ENCODE measurements at places on chromosomes 3 and 15.

DNA sequence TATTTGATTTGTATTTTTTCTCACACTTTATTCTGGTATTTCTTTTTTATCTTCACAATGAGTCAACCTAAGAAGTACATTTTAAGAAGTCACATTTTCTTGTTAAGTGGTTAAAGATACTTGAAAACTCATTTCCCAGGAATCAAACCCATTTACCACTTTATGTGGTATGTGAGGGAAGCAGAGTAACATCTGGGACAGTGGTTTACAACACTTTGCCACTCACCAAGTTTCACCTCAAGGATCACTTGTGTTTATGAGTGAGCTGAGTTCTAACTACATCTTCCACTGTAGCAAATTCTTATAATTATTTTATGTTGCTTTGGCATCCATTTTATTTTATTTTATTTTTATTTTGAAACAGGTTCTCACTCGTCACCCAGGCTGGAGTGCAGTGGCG is 53.8 kb downstream of the IGSF11 start:
- no peak for DNase-seq

- DNase-seq, result no peak
Measured at GRCh38 chr3:195151402-195151801, 119.6 kb downstream of the XXYLT1 start.

DNA sequence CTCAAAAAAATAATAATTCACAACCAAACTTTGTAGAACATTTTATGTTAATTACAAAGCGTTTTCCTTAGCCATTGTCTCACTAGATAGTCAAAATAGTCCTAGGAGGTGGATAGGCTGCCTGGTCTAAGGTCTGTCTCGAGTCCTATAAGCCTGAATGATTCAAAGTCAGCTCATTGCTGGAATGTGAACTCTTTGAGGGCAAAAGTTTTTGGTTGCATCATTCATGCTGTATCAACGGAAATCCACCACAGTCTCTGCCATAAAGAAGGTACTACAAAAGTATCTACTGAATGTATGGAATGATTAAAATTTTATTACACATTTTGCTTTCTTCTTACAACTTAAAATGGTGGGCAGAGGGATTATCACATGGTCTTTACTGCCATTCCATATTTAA is 387.3 kb upstream of the RARB start:
- DNase-seq, result no peak

DNA sequence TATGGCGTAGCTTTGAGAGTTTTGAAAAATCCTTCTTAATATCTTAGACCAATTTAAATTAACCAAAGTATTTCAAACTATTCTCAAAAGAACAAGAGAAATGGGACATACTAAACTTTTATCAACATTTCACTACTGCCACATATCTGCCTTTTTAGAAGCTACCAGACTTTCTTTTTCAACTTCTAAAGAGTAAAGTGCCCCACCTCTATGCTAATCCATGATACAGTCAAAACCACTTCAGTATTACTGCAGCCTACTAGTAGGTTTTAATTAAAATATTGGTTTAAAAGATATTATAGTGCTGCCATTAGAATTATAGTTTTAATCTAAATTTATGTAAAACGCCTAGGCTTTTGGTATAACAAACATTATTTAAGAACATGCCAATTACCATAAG is 15.1 kb downstream of the HERC1 start:
- no peak for DNase-seq

- DNase-seq, result no peak
Measured at GRCh38 chr3:122774564-122774963, 19.1 kb downstream of the HSPBAP1 start.

DNA sequence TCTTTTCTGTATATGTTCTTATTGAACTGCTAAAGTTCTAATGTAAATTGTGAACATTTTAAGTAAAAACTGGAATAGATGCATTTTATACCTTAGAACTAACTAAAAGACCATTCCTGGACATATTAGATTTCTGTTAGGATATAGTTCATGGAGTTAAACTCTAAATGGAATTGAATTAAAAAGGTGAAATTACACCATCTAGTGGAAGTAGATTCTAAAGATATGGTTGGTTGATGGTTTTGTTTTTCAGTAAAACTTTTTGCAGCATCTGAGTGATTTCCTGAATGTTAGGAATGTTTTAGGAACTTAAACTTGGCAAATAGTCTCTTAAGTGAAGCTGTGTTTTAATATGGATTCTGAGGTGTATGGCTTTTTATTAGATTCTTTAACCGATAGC is 96.8 kb downstream of the SLMAP start:
- DNase-seq, result no peak

GRCh38 chr3:102036017-102036416 is 186.7 kb downstream of the NFKBIZ start:
- no peak for DNase-seq

DNA sequence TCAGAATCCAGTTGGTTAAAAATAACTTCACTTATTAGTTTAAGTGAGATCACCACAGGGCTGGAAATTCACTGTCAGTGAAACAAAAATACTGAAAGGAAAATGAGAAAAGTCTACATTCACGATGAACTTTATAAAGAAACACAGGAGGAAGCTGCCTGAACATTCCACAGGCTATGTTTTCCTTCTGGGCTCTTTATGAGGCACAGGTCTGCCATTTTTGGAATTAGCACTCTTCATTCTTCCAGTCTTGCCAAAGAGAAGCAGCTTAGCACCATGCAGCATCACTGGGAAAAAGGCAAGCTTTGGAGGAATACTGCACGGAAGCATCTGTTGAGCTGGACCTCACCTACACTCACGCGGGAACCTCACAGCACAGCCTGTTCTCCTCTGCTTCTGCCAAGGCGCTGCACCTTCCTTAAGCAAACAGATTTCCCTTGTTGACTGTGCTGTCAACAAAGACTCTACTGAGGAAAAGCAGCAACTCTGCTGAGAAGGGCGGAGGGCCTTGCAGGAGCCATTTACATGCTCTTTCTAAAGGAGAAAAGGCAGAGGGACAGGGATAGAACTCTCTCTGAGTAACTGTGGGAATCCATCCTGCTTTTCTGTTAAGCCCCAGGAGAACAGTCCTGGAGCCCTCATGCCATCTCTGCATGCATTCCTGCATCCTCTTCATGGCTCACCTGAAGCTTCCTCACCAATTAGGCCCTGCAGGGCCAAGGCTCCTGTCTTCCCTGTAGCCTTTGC is 15.7 kb downstream of the SUSD5 start:
- no peak for DNase-seq

DNA sequence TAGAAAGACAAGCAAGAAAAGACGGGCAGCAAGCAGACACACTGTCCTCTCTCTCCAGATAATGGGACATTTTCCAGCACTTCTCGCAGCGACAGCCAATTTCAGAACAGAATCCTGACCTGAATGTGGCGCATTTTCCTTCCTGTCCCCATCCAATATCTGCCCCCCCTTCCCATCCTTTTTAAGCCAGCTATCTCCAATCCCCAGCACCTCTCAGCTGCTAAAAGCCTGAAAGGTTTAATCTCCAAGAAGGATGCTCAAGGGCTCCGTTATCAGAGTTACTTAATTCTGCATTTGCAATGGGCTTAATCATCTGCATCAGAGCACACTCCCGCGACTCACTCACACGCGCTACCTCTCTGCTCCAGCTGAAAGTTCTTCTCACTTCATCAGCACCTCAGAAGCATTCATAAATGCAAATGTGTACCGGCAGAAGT is 50.5 kb downstream of the SRGAP3 start:
- no peak for DNase-seq

DNA sequence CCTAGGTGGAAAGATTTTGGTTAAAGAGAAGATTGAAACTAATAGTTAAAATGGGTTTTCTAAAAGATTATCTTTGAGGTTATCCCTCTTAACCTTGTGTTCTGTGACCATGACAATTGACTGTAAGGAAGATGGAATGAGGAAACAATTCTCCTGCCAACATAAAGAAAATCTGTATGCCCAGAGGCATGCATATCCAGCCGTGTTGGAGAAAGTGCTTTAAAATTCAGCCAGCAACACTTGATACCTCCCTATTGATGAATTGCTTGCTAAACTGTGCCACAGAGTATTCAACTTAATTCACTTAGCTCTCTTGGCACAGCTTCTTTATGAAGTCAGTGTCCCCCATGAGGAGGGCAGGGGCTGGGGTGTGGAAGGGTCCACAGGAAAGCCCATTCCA is 203.5 kb downstream of the UBE2E2 start:
- DNase-seq, result no peak

GRCh38 chr3:193589616-193590015 is 3.4 kb upstream of the OPA1 start:
- no peak for DNase-seq

- no peak for DNase-seq
Measured at GRCh38 chr3:136676009-136676408, 76.2 kb downstream of the STAG1 start.

DNA sequence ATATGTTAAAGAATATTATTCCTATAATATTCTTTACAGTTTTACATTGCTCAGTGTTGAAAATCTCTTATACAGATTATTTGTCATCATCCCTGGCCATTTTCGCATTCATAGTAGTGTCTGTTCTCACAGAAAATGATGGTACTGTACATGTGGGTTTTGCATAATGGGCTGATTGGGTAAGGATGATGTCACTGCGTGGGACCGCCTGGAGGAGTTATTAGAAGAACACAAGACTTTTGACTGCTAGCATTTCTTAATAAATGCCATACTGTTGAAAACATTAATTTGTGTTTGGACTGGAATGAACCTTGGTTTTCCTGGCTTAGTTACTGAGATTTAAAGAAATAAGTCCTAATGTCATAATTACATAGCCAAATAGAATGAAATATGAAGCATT is 20.3 kb downstream of the LRCH3 start:
- no peak for DNase-seq

DNA sequence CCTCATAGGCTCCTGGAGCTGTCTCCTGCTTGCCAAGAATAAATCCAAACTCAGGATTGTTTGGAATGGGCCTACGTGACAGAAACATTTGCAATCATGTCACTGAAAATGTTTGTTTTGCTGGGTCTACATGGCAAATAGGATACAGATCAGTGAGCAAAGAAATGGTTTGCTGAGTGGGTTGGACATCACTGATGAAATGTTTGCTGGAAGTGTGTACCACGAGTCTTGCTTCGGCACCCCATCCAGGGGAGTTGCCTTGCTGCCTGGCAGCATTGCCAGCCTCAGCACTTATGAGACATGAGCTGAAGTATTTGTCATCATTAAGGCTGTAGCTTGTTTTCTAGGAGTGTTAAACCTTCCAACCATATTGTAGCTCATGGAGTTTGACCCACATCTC is 213.3 kb upstream of the CFAP20DC start:
- DNase-seq, result no peak

DNA sequence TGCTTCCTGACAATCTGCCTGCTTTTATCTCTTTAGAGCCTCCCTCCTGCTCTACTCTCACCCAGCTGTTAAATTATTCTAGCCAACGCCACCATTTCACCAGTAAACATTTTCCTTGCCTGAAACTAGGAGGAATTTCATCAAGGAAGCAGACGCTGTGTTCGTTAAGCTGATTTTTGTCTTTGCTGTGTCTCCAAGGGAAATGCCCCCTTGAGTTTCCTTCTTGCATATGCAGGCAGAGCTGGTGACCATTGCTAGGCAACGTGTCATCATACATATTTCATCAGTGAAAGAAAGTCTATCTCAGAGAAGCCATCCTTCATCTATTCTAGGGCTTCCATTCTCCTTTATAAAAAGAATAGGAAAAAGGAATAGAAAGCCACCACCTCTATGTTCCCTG is 87.0 kb upstream of the ST8SIA2 start:
- DNase-seq, result no peak

- DNase-seq, result no peak
Measured at GRCh38 chr3:72888546-72889309, 882 bp downstream of the GXYLT2 start.

- no peak for DNase-seq
Measured at GRCh38 chr15:52362497-52362896, 66.9 kb upstream of the MYO5C start.

DNA sequence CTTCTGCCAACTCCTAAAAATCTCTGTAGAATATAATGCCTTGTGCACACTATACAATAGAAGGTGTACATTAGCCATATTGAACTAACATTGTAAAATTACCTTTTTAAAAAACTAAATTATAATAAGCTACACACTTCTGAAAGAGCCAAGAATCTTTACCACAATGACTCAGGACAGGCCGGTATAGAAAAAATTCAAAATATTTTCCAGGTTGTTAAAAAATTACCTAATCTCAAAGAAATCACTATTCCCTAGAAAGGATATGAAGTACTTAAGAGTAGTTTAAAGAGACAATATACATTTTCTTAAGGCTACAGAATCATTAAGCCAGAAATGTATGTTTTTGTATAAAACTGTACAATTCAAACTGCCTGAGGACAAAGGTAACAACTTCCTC is 48.5 kb downstream of the TJP1 start:
- no peak for DNase-seq

- no peak for DNase-seq
Measured at GRCh38 chr15:95687686-95688085, 642.8 kb upstream of the NR2F2 start.

- no peak for DNase-seq
Measured at GRCh38 chr15:62119227-62119864, 45.7 kb downstream of the C2CD4B start.

GRCh38 chr3:37072892-37073291 is 79.6 kb downstream of the MLH1 start:
- DNase-seq, result no peak

GRCh38 chr3:114584734-114585371 is 291.0 kb downstream of the TIGIT start:
- DNase-seq, result no peak

GRCh38 chr15:68183616-68184315 is 21.4 kb downstream of the CALML4 start:
- DNase-seq, result no peak

DNA sequence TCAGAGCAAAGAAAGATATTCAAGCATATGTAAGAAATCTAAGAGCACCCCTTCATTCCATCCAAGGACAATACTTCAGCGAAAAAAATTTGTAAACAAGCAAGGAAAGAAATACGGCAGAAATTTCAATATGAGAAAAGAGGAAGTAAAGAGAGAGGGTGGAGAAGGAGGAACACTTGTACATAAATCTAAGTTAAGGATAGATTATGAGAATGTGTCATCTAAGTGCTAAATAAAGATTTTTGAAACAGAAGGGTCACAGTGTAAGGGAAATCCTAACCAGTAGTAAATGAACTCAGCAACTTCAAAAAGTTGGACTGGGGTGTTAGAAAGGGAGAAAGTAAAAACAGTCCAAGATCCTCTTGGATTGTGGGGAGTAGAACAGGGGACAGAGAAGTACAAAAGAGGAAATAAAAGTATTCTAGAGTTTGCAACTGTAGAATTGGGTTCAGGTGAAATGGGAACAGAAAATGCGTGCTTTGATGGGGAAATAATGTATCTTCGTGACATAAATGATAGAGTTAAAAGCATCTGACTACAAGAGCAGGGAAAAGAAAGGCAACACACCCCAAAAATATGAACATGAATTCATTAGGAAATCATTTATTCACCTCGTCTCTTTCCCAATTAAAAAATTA is 68.5 kb upstream of the ATP13A5 start:
- no peak for DNase-seq

- no peak for DNase-seq
Measured at GRCh38 chr3:177561769-177562392, 364.6 kb upstream of the TBL1XR1 start.

Data from activated CD8-positive, alpha-beta memory T cell treated with anti-CD3 and anti-CD28 coated beads for 1 hour (primary cell).